ENCODE measurements at places on chromosomes 12 and 14.

- DNase-seq: no peak
Measured at GRCh38 chr12:32196250-32197198, 89.9 kb downstream of the BICD1 start.

GRCh38 chr12:123034865-123035264 lies 54.4 kb downstream of the ARL6IP4 start:
- peak; percentile 77 for DNase-seq

GRCh38 chr12:123057513-123058265 lies 77.2 kb downstream of the ARL6IP4 start:
- DNase-seq: no peak

GRCh38 chr12:125773033-125773640 lies 707.9 kb downstream of the AACS start:
- DNase-seq: no peak

- no peak for DNase-seq
Measured at GRCh38 chr12:69385038-69385437, 25.5 kb downstream of the YEATS4 start.

- no peak for DNase-seq
Measured at GRCh38 chr14:58631732-58632131, 6.0 kb upstream of the DACT1 start.

DNA sequence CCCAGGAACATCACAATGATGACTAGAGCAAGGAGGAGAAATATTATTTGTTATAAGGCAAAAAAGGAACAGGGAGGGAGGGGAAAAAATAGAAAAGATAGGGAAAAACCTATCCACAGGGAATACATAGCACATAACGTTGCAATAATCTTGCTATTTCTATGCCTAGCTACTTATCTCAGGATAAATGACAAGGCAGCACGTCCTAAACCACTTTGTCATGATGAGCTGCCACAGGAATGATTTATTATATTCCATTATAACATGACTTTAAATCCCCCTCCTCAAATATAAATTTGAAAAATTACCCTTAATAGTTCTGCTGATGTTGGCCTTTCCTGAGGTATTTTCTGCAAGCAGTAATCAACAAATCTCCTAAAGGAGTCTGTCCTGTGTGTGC lies 76.7 kb downstream of the PEBP1 start:
- DNase-seq: no peak

DNA sequence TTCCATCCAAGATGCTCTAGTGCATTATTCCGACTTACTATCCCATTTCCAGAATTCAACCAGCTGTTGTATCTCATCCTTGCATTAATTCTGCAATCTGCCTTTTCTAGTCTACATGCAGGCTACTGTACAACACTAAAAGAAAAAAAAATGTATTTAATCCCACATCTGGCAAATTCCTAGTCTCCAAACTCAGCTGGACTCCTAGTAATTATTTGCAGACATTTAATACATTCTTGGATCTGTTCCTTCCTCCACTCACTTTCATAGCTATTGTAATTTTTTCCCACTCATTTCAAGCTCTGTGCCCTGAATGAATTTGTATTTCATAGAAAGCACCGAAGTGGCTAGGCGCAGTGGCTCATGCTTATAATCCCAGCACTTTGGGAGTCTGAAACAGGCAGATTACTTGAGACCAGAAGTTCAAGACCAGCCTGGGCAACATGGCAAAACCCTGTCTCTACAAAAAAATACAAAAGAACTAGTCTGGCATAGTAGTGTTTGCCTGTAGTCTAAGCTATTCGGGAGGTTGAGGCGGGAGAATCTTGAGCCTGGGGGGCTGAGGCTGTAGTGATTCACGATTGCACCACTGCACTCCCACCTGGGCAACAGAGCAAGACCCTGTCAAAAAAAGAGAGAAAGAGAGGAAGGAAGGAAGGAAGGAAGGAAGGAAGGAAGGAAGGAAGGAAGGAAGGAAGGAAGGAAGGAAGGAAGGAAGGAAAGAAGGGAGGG lies 39.5 kb upstream of the YAF2 start:
- DNase-seq: no peak

- DNase-seq: no peak
Measured at GRCh38 chr12:56954958-56955355, 2.5 kb downstream of the RDH16 start.

DNA sequence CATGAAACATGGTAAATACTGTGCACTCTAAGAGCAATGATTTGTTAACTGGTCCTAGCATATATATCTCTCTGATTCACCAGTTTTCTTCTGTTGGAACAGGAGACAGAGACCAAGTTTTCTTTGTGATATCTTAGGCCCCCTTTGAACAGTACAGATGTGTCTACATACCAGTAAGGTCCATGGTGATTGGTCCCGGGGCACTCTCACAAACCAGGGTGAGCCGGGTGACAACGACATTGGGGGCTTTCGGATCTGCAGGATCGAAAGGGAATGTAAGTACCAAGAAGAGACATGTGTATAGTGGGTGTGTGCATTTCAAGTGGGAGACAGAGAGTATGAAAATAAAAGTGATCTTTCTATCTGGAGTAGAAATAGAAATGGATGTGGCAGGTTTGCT lies 11.3 kb upstream of the ERP27 start:
- DNase-seq: no peak

- DNase-seq: peak; percentile 28
Measured at GRCh38 chr14:85319998-85320630, 209.8 kb upstream of the FLRT2 start.

- DNase-seq: no peak
Measured at GRCh38 chr14:69754487-69754886, 12.5 kb upstream of the SRSF5 start.

DNA sequence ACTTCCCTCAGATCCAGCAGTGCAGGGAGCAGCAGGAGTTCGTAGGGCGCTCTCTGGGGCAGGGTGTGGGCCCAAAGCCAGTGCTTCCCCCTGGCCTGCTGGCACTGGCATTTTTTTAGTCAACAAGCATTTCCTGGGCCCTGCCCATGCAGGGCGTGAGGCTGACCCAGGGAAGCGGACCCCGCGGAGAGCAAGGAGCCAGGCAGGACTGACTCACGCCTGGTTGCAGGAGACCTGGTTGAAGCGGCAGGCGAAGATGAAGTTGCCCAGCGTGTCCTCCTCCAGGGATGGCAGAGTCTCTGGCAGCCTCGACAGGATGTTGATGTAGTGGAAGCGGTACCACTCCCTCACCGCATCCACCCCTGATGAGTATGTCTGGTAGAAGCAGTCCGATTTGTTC lies 13.5 kb downstream of the SCNN1A start:
- DNase-seq: no peak

- DNase-seq: no peak
Measured at GRCh38 chr12:13713556-13714410, 267.6 kb downstream of the GRIN2B start.

- DNase-seq: no peak
Measured at GRCh38 chr14:79949906-79950305, 261.4 kb downstream of the DIO2 start.

GRCh38 chr14:47929334-47929733 lies 253.9 kb upstream of the MDGA2 start:
- no peak for DNase-seq

DNA sequence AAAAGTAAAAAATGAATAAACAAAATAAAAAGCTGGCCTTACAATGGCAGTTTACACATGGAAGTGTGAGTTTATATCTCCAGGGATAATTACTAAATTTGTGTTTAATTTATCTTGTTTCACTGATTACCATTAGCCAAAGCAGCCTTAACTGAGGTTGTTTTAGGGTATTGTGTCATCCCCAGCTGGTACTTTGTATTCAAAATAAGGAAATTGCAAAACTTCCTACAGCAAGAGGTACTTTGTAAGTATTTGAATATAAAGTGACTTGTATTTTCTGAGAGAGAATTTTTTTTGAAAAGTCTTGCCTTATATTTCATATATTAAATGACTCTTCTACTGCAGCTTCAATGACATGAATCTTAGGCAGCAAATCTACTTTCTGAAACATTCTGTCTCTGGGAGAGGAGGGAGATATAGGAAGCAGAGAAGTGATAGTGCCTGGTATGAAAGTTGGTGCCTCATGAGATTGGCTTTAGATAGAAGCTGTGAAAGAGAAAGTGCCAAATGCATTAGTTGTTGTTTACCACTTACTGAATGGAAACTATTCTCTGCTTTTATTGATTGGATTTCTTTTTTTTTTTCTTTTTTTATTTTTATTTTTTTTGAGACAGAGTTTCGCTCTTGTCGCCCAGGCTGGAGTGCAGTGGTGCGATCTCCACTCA lies 6.7 kb downstream of the FNTB start:
- no peak for DNase-seq

DNA sequence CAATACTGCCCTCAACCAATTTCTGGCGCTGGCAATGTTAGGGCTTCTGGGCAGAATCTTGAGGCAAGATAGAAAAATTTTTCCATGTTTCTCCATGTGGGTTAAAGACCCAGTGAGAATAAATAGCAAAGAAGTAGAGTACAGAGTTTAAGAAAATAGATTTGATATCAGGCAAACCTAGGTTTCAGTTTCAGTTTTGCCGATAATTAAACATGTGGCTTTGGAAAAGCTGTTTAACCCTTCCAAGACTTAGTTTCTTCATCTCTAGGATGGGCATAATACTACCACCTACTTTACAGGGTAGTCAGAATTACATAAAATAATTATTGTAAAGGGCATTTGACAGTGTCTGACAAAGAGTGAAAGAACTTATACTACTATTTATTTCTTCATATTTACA lies 360.4 kb downstream of the PCNX1 start:
- DNase-seq: no peak

- DNase-seq: peak; percentile 17
Measured at GRCh38 chr14:90755661-90756304, 60.4 kb downstream of the TTC7B start.

DNA sequence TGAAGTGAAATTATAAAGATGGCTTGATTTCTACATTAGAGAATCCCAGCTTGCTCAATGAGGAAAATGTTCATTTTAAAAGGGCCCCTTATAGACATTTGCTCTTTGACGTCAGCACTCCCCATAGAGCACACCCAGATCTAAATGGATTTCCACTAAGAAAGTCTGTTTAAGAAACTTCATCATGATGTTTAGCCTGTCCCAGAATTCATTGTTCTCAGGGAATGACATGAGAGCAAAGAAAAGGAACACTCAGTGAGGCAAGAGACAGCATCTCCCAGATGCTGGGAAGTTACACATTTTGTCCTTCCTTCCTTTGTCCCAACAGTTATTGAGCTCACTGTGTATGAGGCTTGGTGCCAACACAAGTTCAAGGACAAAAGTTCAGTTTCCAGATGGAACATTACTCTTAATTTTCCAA lies 4.9 kb downstream of the PHLDA1 start:
- peak; percentile 23 for DNase-seq

DNA sequence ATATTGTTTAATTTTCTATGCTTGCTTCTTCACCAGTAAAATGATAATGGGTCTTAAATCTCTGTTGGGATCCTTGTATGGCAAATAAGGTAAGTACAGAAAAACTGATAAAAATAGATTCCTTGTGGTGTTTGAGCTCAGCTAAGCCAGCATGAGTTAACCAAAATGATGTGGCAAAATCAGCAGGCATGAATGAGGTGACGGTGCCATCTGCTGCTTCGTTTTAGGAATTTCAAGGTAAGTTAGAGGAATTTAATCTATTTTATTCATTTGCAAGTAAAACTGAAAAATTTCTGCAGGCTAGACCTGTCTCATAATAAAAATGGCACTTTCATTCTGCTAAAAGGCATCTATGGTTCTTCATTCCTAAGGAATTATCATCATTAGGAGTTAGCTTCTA lies 10.0 kb upstream of the CLEC7A start:
- DNase-seq: peak; percentile 61

DNA sequence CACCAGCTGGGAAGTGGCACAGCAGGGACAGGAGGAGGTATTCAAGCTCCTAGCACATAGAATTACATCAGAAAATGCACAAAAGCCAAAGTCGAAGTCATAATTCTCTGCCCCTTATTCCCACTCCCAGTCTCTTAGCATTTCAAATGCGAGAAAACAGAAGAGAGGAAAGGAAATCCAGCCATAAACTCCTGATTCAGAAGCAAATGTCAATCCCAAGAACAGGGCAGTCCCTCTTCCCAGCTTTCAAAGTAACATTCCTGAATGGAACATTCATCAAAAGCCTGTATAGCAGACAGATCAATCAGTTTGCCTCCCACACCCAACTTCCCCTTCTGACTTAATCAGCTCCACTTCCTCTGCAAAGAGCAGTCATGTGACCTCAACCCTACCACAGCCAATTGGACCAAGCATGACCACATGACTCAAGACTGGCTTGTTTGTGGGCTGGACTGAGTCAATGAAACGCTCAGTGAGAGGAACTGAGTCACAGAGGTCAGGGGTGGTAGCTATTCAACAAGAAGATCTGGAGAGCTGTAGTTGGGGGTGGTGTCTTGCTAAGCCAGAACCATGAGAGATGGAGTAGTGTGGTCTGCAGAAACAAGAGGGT lies 41.4 kb upstream of the TUNAR start:
- DNase-seq: peak; percentile 5

- DNase-seq: no peak
Measured at GRCh38 chr12:45124485-45125155, 73.7 kb upstream of the DBX2 start.

- no peak for DNase-seq
Measured at GRCh38 chr14:94864387-94865195, 94.7 kb upstream of the GSC start.

DNA sequence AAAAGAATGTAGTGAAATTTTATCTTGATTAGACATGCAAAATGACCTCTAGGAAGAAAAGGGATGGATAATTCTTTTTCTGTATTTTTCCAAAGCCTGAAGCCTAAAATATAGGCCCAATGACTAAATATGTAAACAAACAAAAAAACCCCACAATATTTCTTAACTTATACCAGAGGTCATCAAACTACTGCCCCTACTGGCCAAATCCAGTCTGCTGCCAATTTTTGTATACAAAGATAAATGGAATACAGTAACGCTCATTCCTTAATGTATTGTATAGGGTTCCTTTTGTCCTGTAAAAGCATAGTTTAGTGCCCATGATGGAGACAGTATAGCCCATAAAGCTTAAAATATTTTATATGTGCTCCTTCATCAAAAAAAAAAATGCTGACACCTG lies 145.7 kb upstream of the ALG10 start:
- DNase-seq: no peak

GRCh38 chr12:49527361-49528130 lies 11.3 kb upstream of the KCNH3 start:
- no peak for DNase-seq

- DNase-seq: no peak
Measured at GRCh38 chr12:124566997-124567672, at the start of gene NCOR2. Gene NCOR2 (minus strand): TSS chr12:124567612. CDS start chr12:124495251, 72,361 bp downstream.

- DNase-seq: peak; percentile 72
Measured at GRCh38 chr12:100576331-100577036, 3.0 kb downstream of the GAS2L3 start.
